ENCODE measurements at places on chromosomes 3 and 15.

DNA sequence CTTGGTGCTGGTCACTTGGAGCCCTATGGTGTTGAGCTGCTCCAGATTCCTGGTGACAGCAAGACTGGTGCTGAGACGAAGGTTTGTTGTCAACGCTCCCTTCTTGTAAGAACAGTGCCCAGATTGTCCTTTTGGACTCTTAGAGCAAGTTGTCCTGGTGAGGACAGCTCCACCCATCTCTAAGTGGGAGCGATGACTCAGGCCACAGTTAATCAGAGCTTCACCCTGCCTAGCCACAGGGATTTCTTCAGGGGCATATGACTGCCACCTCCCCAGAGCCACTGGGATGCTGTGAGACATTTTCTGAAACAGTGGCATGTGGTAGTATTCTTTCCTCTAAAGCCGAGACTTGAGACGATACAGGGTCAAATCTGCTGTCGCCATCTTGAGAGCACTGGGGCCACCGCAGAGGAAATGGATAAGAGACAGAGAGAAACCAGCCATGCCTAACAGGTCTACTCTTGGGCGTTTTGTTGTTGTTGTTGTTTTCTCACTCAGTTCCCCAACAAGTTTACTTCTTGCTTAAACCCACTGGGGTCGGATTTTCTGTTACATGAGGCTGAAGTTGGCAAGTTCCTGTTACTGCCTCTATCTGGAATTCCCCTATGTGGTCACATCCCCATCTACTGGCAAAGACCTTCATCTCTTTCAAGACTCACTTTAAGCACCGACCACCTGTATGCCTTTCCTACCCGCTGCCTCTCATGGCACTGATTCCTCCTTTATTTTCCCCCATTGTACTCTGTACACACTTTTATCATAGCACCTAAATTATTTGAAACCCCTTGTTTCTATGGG is 16.0 kb upstream of the PCOLCE2 start:
- DNase-seq = no peak

DNA sequence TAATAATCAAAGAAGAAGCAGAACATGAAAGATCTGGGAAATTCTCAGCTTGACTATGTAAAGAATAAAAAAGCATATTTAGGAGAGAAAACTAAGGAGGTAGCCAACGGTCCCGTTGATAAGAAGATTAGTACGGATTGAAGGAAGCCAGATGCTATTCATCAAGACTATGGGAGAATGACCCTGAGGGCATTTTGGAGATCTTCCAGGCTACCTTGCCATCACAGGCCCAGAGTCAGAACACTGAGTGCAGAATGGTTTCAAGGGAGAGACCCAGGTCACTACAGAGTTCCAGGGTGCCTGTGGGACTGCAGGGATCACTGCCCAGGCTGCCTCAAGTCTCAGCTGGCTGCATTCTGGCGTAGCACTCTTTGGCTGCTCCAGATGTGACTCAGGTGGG is 752.9 kb upstream of the ARPP21 start:
- no peak for DNase-seq

DNA sequence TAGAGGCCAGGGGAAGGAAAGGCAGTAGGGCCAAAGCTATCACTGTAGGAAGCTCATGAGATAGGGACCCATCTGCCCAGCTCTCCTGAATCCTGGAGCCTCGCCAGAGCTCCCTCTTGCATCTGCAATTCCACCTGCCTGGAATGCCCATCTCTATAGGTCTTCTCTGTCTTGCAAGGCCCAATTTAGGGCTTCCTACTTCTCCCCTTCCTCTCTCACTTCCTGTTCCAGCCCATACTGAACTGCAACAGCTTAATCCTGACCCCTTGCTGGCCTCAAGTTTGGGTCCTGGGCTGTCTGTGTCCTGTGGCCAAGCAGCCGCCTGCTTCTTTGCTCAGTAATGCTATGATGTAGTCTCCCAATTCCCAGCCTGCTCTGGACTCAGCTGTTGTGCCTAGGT is 3.6 kb upstream of the PTPN23 start:
- DNase-seq = no peak

- no peak for DNase-seq
Observed at GRCh38 chr15:94749811-94750617, 518.7 kb downstream of the MCTP2 start.

Data from NCI-H1417 treated with DMSO at 0.1 percent for 48 hours (cell line).